Stimulated activated CD4-positive, alpha-beta T cell treated with anti-CD3 and anti-CD28 coated beads, Interleukin-1b, Interleukin-23, amount 100 ng/mL, for 1 hour (primary cell): ENCODE measurements at places on chromosomes 4 and X.

DNA sequence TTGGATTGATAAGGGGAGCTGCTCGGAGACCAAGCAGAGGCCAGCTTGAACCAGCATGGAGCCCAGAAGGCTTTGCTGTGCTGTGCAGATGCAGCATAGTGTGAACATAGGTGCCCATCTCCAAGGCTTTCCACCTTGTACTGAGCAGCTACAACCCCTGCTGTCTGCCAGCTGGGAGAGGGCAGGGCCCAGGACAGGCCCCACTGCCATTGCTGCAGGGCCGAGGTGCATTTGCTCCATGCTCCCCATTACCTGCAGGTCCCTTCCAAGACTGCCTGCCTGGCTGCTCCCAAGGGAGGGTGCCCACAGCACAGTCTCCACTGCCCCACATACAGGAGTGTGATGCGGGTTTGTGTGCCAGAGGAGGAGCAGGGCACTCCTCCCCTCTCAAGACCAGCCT, 1016.0 kb upstream of the INTU start:
- DNase-seq, result no peak

- DNase-seq, result no peak
Observed at GRCh38 chrX:1419545-1420355, 27.8 kb upstream of the SLC25A6 start.

- no peak for DNase-seq
Observed at GRCh38 chr4:159126716-159127115, 23.8 kb downstream of the RAPGEF2 start.

DNA sequence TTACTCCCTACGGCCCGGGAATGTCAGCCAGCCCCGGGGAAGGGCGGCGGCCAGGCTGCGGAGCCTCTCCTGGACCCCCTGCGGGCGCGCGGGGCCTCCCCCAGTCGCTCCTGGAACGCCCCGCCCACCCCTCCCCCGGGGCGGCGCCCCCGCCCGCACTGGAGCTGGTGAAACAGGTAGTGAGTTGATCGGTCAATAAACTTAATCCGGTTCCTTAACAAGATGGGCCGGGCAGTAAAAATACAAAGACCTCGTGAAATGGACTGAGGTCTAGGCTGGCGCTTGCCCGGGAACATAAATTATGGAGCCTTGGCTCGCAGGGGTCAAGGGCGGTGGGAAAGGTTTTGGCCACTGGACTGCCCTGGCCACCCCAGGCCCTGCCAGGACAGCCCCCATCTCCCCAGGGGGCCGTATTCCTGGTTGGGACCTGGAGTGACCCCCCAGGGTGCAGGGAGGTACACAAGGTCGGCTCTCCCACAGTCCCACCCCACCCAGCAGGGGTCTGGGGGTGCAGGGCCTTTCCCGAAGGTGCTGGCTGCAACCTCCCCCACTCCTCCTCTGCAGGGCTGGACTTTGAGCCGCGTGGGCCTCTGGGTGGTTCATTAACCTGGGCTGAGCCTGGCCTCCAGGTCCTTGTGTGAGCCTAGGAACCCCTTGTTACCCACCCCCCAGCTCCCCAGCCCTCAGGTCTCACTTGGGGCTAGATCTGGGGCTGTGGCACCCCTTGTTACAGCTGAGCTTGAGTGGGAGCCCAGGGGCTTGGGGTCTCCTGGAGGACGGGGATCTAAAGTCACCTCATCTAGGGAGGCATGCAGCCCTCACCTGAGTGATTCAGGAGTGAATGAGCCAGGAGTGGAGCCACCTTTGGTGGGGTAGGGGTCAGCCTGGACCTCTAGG, 2.5 kb downstream of the FGFR3 start:
- DNase-seq, result no peak
